ENCODE measurements at places on chromosomes 3 and 15.

GRCh38 chr3:16369885-16370284 is 104.9 kb downstream of the OXNAD1 start:
- no peak for DNase-seq

- DNase-seq, result no peak
Observed at GRCh38 chr3:138835397-138835757, 649 bp upstream of the PIK3CB start.

DNA sequence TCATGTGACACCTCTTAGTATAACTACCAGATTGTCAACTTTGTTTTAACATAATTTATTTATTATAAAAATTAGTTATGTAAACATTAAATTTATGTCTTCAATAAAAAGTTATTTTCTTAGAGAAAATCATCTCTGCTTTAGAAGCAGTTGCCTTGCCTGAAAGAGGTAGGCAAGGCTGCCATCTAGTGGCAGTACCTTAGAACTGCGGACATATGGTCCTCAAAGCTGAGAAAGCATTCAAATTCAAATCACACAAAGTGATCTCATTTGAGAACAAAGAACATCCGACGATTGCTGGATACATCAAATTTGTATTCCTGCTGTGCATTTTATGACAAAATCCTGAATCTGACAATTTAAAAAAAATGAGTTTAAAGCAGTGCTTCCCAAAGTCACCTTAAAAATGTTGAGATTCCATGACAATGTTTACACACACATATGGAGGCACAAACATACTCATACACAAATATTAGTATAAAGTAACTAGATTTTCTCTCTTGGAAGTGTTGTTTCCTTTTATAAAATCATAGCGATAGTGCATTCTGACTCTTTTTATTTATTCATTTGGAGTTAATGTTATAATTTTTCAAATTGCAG is 617.4 kb downstream of the CADM2 start:
- DNase-seq, result peak; percentile 15

GRCh38 chr3:4845882-4846281 is 133.4 kb upstream of the BHLHE40 start:
- DNase-seq, result no peak

DNA sequence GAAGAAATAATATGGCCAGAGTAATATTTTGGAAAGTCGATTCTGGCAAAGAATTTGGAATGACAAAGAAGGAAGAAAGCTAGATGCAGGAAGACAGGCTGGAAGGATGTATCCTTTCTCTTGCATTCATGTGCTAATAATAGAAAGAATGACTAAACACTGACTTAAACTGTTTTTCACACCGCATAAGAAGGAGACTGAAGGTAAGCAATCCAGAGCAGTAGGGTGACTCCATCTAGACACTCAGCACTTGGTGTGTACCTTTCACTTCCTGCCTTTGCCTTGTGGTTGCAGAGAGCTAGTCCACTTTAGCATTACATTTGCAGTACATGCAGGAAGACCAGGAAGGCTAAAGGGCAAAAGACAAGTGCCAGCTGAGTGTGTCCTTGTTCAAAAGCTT is 234.6 kb downstream of the RBMS3 start:
- DNase-seq, result no peak

DNA sequence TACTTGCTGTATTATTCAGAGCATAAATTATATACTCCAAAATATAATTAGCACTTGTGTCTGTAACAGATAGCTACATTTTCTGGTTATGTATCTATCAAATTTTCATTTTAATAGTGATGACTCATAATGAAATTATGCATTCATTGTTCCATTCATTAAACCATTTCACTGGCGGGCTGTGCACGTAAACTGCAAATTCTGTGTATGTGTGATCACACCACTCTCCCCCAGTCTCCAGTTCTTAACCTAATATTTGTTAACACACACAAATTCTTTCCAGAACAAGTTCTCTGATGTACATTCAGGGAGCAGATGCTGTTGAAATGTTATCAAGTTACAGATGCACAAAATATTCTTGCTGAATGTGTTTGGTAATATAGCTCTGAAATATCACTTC is 3.8 kb upstream of the KCNMB2 start:
- no peak for DNase-seq

- peak; percentile 5 for DNase-seq
Observed at GRCh38 chr15:50487287-50487686, 59.2 kb downstream of the USP50 start.

GRCh38 chr3:193962986-193963685 is 172.8 kb upstream of the HES1 start:
- no peak for DNase-seq

- DNase-seq, result no peak
Observed at GRCh38 chr15:67827562-67828277, 2.4 kb downstream of the SKOR1 start.

- no peak for DNase-seq
Observed at GRCh38 chr3:194045289-194045688, 90.7 kb upstream of the HES1 start.

DNA sequence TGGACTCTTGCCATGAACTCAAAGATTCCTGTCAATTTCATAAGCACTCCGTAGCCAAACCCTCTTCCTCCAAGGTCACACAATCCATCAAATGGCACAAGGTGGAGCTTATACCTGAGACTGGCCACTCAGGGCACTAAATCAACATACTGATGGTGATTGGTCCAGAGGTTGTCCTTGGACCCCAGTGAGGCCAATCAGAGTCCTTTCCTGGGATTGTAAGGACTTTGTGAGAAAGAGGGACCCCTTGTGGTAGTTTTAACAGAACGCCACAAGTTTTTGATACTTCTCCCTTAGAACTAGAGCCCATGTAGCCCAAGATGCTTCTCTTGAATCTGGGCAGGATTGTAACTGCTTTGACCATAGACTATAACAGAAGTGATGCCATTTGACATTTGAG is 44.4 kb upstream of the LARS2 start:
- DNase-seq, result no peak

GRCh38 chr3:146218880-146219866 is 31.7 kb downstream of the PLSCR4 start:
- DNase-seq, result no peak

GRCh38 chr15:62164396-62165103 is 535 bp downstream of the C2CD4B start:
- no peak for DNase-seq

DNA sequence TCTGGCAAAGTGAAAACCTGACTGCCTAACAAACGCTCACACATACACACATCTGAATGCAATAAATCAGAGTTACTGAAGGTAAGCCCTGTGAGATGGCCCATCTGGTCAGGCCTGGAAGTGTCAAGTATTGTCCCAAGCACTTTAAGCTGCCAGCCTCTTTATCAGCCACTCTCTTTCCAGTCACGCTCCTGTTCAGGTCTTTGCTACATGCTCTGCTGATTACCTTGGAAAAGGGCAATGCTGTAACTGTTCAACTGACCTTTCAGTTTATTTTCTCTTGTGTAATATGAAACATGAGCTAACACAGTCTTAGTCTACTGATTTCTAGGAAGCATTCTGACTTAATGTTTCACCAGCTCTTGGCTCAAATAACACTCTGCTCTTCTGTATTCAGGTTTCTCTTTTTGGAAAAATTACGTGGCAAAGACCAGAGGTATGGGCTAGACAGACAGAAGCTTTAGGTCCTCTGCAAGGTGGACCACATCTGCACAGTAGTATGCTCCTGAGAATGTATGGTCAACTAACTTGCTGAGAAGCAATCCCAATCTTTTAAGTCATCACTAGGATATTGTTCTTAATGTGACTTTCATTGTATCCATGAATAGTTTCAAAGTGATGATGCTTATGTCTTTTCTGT is 44.5 kb downstream of the GBE1 start:
- no peak for DNase-seq

- peak; percentile 31 for DNase-seq
Observed at GRCh38 chr15:76060118-76060989, 569 bp downstream of the TMEM266 start.

DNA sequence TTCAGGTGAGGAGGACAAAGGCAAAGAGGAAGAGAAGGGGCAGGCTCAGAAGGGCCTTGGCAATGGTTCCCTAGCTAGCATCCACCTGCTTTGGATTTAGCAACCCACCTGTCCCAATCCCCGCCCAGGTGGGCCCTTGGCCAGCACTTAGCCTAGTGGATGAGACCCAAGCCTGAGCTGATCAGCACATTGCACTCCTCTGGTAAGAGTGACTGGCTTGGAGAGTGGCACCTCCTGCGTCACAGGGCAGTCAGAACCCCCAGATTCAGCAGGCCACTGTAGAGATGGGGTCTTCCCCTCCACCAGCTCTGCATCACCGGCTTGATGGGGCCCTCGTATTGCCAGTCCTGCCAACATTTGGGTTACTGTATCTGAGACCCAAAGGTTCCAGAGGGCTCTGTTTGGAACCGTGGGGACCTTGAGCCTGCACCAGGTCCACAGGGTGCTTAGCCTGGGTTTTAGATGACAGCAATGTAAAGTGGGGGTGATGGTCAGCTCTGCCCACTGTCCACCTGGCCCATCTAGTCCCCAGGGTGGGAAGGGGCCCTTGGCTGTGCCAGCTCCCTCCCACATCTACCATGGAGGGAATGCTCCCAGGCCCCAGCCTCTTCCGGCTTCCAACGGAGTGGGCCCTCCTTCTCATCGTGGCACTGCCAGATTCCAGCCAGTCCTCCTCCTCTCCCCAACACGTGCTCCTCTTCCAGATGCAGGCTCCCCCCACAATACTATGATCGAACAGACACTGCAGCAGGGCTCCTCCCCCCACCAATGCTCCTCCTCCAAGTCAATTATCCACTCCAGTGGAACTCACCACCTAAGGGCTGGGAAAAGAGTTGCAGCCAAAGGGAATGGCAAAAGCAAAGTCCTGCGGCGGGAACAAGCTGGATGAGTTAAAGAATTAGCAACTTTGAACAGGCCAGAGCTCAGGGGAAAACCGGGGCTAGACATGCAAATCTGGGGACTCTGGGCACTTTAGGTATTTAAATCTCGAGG is 45.7 kb downstream of the LHFPL4 start:
- DNase-seq, result no peak

- no peak for DNase-seq
Observed at GRCh38 chr15:81547521-81548132, 173.6 kb upstream of the TMC3 start.

DNA sequence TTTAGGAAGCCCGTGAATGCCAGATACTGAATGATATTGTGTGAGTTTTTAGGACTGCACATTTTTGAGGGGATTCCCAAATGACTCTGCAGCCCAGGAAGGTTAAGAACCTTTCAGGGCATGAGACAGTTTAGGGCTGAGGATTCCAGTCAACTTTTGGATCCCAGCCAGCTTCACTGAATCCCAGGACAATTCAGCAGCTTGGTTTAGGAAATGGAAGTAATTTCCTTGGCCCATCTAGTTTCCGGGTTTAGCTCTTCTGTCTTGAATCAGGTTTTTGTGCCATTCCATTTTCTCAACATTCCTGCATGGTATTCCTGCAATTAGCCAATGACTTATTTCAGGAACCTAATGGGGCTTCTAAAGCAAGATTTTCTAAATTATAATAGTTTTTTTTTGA is 253.9 kb downstream of the LSAMP start:
- DNase-seq, result no peak

DNA sequence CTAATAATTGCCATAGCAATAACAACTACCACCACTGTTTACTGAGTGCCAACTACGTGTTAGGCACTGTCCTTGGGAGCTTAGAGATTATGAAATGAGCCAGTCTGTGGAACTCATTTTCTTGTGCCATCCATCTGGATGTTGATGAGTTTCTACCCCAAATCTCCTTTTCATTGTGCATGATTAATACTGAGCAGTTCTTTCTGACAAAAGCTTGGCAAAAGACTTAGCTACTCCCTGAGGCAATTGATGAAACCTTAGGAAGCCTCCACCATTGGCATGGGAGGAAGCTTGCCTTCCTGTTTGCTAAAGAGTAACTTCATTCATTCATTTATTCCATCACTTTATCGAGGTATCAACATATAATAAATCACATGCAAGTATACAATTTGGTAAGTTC is 39.8 kb downstream of the PRICKLE2 start:
- DNase-seq, result no peak

DNA sequence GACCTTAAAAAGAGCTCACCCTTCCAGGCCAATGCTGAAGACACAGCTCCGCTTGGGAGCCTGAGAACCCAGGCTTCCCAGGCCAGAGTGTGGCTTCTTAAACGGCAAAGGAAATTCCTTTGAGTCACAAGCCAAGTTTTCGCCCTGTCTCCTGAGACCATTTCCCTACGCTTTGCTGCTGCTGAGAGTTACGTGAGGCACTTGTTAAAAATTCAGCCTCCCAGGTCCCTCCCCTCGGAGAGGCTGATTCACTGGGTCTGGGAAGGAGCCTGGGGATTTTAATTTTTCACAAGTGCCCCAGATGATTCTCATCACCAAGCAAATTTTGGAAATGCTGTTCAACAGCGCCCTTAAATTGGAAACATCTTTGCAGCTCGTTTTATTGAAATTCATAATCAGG is 25.5 kb downstream of the RLBP1 start:
- DNase-seq, result no peak

- DNase-seq, result no peak
Observed at GRCh38 chr3:195013411-195014361, 257.3 kb downstream of the XXYLT1 start.

DNA sequence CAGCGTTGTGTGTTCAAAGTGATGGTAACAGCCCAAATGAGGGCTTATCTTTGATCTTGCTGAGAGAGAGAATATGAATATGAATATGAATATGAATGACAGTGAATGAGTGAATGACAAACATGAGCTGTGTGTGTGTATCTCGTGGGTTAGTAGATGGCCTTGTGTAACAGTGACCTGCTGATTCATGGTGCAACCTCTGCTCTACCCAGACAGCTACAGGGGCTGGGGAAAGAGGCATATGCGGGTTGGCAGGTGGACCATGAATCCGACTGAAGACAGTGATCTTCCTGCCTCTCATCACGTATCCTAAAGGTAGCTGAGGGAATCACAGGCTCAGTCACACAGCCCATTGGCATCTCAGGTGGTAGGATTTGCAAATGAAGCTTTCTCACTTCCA is 58.2 kb downstream of the CHDH start:
- DNase-seq, result no peak
